Germinal center (tissue), 1 donor: ENCODE measurements at places on chromosomes 7 and 10.

DNA sequence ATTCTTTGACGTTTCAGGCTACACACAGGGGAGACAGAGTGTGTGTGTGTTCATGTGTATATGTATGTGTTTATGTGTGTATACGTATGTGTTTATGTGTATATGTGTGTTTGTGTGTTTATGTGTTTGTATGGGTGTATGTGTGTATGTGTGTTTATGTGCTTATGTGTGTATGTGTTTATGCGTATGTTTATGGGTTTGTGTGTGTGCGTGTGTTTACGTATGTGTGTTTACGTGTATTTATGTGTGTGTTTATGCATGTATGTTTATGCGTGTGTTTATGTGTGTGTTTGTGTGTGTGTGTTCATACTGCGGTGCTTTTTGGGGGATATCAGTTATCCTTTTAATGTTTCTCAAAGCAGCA, 39.2 kb upstream of the CNPY1 start:
- no peak for DNase-seq

DNA sequence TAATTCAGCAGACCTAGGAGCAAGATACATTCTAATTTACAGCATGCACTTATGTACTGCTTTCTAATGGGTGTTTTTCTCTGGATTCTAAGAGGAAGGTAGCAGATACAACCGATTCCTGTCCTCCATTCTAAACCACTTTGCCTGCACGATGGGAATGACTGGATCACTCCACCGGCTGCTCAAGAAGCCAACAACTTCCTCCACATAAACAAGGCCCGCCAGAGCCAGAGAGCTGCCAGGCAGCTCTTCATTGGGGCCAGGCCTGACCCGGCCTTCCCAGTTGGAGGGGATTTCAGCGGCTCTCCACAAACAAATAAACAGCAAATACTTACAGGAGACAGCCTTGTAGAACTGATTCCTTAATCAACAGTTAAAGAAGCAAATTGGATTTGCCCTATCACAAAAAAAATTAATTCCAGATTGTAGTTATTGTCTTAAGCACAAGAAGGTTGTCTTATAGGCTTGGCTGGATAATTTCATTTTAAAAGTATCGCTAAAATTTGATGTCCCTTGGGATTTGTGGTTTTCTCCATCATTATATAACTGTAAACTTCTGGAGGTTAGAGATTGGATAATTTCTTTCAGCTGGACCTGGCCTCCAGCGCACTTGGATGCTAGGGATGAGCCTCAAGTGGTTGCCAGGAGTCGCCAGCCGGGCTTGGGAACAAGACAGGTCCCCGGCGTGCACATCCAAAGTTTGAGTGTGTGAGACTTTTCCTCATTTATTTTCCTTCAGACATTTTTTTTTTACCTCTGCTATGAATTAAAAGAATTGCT, 20.9 kb downstream of the EBF3 start:
- no peak for DNase-seq

GRCh38 chr10:35684586-35684985, 42.5 kb upstream of the FZD8 start:
- no peak for DNase-seq

DNA sequence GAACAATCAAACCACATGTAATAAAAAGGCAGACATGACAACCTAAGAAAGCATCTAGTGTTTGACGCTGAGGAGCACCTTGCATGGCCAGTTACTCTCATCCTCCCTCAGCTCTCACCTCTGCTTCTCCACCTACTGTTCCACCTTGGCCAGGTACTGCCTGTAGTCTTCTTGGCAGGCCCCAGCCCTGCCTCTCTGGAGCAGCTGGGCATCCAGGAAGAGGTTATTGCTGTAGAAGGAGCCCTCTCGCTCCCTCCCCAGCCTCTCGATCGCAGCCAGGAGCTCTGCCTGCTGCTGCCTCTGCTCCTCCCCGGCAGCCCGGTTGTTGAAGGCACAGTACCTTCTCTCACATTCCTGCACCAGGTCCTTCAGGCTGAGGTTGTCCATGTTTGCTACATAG, 9.7 kb downstream of the GIMAP5 start:
- DNase-seq: no peak

- no peak for DNase-seq
These were observed 9.2 kb downstream of the DPCD start for GRCh38 chr10:101597091-101597900.

GRCh38 chr7:156928406-156928747, 21.1 kb upstream of the NOM1 start:
- no peak for DNase-seq

DNA sequence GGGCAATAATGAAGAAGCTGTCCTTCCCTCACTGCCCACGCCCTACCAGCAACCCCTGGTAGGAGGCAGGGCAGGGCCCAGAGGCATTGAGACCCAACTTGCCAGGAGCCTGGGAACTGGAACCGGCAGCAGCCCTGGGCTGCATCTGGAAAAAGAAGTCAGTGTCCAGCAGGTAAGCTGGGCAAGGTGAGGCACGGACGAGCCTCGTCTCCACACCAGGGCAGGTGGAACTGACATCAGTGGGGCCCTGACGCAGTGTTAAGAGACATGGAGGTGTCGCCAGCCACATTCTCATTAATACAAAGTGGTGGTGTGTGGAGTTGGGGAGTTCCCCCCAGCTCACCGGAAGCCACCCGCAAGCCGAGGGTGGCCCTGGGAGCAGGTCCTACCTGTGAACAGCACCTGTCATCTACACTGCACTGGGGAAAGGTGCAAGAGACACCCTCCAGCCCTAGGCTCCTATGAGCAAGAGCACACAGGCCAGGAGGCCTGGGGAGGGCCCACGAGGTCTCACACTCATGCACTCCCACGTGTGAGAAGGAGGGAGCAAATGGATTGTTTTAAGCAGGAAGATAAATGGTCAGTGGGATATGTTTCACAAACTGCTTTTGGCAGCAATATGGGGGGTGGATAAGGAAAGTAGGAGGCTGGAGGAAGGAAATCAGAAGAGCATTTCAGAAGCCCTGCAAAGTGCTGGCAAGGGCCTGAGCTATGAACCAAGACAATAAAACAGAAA, 53.6 kb downstream of the COBL start:
- DNase-seq: no peak

- DNase-seq: no peak
These were observed 84.9 kb downstream of the CAMK1D start for GRCh38 chr10:12434277-12434676.

DNA sequence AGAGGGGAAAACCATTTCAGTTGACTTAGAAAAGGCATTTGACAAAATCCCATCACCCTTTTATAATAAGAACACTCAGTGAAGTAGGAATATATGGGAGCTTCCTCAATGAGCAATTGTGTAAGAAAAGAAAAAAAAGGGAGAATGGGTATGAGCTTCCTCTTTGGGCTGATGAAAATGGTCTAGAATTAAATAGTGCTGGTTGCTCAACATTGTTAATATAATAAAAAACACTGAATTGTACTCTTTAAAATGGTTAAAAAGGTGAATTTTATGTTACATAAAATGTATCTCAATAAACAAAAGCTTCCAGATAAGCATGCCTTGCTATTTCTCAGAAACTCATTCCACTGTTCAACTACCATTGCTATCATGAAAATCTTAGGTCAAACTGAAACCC, 40.6 kb downstream of the LRRC17 start:
- DNase-seq: no peak

DNA sequence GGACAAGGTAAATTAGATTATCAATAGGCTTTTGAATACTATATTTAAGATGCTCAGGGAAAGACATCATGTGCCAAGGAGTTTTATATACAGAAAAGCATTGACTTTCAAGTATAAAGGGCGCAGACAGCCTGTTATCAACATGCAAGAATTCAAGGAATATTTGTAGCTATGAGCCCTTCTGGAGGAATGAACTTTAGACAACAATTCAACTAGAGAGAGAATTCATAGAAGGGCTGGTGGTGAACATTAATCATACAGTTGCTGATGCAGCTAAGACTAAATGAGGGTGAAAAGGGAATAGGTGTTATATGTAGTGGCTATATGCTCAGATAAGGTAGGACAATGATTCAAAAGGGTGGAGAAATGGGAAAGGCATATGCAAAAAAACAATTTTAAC, 41.2 kb downstream of the AOAH start:
- no peak for DNase-seq

DNA sequence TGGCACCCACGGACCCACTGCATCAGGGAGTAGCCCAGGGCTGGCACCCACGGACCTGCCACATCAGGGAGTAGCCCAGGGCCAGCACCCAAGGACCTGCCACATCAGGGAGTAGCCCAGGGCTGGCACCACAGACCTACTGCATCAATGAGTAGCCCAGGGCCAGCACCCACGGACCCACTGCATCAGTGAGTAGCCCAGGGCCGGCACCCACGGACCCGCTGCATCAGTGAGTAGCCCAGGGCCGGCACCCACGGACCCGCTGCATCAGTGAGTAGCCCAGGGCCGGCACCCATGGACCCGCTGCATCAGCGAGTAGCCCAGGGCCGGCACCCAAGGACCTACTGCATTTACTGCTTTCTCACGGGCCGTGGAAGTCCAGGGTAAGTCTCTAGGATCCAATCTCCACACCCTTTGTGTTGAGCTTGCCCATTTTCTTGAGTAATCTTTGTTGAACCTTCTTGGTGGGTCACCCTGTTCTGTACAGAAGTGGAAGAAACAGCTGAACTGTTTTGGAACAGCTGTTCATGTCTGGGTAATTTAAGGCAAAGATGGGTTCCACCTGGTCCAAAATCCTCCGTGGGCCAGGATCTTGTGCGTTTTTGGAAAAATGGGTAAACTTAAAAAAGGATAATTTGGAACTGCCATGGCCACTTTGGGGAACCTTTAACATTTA, 69.0 kb downstream of the VIPR2 start:
- DNase-seq: no peak

DNA sequence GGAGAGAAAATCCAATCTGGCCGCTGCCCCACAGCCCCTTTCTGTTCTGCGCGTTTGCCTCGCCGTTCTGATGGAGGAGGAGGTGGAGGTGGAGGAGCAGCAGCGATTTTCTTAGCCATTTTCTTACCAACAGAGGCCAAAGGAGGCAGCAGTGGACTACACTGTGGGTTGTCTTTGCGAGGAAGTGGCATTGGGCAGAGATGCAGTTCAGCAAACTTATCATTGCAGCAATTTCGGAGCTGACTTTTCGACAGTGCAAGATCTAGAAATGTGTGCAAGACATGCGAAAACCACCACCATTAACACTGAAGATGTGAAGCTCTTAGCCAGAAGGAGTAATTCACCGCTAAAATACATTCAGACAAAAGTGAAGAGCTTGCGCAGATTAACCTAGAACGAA, 1.9 kb upstream of the ARL4A start:
- DNase-seq: no peak

DNA sequence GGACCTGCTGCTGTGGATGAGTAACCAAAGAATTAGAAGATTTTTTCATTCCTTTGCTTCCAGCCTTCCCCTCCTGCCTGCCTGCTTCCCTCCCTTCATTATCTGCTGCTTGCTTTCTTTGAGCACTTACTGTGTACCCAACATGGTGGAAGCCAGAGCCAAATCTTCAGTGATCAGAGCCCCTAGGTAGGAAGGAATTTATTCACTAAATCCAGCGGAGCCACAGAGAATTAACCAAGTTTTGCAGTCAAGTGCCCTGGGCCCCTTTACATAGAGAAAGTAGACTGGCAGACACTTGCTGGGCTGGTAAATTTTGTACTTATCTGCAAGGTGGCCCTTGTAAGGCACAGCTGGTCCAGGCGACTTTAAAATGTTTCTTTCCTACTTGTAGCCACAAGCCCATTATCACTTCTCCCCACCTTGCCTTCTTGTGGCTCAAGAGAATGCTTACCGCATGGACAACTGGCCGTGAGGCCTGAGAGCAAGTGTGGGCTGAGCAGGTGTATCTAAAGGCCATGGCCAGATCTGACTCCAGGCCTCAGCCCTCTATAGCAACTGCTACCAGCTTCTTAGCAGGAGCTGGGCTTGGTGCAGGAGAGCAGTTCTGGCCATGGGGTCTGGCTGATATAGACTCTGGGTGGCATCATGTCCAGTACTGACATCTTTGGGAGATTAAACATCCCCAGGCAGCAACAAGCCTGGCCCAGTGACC, 11.1 kb downstream of the UNC5B start:
- DNase-seq: no peak

- DNase-seq: no peak
These were observed 1.7 kb upstream of the SUMF2 start for GRCh38 chr7:56062382-56062781.

GRCh38 chr7:127968547-127968946, 62.7 kb downstream of the LRRC4 start:
- no peak for DNase-seq

DNA sequence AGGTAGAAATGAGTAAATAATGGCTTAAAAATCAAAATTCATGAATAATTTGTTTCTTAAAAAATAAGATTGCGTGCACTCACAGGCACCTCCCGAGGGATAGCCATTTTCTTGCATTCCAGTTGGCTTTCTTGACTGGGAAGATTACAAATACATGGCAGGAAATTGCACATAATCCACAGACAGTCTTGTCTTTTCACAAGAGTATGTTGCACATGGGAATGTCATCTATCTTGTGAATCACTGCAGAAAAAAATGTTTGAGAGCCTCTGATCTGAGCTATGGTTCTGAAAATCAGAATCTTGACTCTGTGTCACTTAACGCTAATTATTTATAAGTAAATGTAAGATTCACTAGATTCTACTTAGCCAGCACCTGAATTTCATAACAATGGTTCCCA, 74.1 kb upstream of the PRKG1 start:
- DNase-seq: no peak

- DNase-seq: no peak
These were observed 5.7 kb upstream of the PIP start for GRCh38 chr7:143126146-143126545.

GRCh38 chr10:124667425-124668345, 76.5 kb downstream of the FAM53B start:
- DNase-seq: no peak
